Umbilical cord (tissue), 2 donors: ENCODE measurements at places on chromosomes 3 and 15. TPM values are rescaled to one million over a fixed set of nuclear protein-coding genes. Genes with fewer than 3 reads are reported as not detected.

The SOX14 gene
- 0.72 TPM for total RNA-seq

The SYNPR gene
- 9.9 TPM for total RNA-seq

The GRAMD2A gene
- 1.9 TPM for total RNA-seq

The CCDC80 gene
- 102 TPM for total RNA-seq

The BOC gene
- 65.5 TPM for total RNA-seq

The EAF1 gene
- 9.4 TPM for total RNA-seq

The GOLGA8J gene
- total RNA-seq = 2.6 TPM

The SLITRK3 gene
- 2.2 TPM for total RNA-seq

The ARRDC4 gene
- 36.1 TPM for total RNA-seq

The CFAP100 gene
- total RNA-seq = 3.4 TPM
